Stimulated activated CD8-positive, alpha-beta memory T cell treated with anti-CD3 and anti-CD28 coated beads, Interleukin-4, amount 100 ng/mL, for 1 hour (primary cell): ENCODE measurements at places on chromosomes 11 and 22.

DNA sequence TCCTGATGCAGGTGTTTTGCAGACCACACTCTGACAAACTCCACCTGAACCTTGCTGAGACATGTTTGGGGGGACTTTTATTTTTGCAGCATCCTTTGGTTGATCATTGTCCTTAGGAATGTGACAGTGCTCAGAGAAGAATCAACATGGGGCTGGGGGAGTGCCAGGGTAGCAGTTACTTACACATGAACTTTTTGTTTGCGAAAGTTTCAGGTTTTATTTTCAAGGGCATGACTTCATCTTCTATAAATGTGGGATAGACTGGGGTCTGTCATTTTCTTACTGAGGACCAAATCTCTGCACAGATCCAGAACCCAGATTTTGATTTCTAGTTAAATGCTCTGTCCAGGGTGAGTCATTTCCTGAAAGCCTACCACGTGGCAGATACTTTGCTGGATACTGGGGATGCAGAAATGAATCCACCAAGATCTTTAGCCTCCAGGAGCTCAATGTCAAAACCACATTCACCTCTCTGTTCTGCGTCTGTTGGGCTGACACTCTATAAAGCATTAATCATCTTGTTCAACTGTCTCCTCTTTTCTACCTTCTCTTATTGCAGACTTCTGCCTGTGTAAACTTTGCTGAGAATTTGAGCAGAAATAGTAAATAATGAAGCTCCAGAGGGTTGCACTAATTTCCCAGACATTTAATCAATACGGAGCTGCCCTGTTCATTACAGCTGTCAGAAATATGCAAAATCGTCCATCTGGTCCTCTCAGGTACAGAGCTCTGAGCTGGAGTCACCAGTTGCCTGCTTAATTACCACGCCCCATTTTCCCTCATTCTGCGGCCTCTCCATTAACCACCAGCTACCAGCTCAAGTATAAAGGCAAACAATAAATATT lies 387.9 kb downstream of the MIAT start:
- no peak for DNase-seq

DNA sequence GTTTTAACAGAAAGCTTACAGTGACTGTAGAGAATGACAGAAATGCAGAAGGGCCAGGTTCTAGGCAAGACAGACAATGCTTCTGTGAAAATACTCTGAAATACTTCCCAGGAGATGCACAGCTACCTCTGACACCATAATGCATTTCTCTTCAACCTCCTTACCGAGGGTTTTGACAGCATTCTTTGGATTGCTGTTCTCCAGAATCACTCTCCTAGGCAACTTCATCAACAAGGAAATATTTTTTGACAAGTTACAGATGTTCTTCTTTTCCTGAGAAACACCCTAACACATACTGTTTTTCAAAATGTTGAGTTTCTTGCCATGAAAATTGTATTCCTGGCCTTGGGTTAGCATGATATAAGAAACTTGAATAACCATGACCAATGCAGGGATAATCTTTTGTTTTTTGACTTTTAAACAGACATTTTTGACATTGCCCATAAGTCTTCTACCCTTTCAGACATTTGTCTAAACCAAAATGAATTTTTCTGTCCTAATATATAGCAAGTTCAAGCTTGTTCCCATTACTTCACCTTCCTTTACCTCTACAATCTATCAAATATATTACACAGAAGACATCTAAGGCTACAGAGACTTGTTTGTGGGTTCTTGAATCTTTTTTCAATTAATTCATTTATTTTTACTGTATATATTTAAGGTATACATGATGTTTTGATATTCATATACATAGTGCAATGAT lies 108.1 kb downstream of the CCDC34 start:
- DNase-seq, result no peak

DNA sequence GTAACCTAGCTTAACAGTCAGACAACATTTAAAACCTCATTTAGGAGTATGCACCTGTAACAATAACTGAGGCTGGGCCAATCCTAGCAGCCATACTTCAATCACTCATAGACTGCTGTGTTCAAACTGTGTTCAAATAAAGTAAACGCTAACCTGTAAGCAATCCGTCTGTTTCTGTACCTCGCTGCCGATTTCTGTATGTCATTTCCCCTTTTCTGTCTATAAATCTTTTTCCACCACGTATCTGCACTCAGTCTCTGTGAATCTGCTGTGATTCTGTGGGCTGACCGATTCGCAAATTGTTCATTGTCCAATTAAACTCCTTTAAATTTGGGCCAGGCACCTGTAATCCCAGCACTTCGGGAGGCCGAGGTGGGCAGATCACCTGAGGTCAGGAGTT lies 12.3 kb downstream of the APOBEC3H start:
- DNase-seq, result no peak

GRCh38 chr11:123718063-123718462 lies 23.4 kb downstream of the ZNF202 start:
- DNase-seq, result no peak

GRCh38 chr11:79369055-79369454 lies 71.8 kb downstream of the TENM4 start:
- DNase-seq, result no peak

DNA sequence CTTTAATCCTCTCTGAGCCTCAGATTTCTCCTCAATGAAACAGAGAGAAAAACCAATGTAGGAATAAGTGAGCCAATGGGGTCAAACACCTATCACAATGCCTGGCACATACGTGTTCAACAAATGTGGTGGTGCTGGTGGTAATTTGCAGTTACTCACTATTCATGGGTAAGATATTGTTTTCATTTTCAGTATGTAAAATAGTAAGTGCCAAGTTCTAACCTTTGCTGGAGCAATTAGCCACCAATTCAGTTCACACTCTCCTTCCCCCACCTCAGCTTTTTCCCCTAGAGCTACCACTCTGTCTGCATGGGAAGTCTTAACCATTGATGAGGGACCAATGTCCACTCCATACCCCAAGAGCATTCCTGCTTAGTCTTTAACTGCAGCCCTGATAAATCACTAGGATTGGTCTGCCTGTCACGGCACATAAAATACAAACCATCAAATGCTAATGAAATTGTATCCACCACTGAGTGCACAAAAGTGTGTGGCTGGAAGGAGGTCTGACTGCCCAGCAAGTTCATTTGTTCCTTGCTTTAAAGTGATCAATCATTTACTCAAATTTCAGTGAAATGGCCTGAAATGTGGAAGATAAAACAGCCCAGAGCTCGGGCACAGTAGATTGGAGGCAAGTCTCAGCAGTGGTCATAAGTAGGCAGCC lies 187.4 kb upstream of the API5 start:
- DNase-seq, result no peak
